NT2/D1 (cell line): ENCODE measurements at places on chromosomes 3 and 15.

- DNase-seq, result no peak
These were observed 371.1 kb downstream of the CHL1 start for GRCh38 chr3:567488-568185.

- no peak for DNase-seq
These were observed 36.6 kb downstream of the RFX7 start for GRCh38 chr15:56207092-56207491.

- no peak for DNase-seq
These were observed 69.6 kb downstream of the CHSY1 start for GRCh38 chr15:101182215-101182614.

GRCh38 chr3:146156095-146156494, 4.9 kb downstream of the PLOD2 start:
- DNase-seq, result no peak

- no peak for DNase-seq
These were observed 198.7 kb upstream of the PFN2 start for GRCh38 chr3:150169330-150169940.

DNA sequence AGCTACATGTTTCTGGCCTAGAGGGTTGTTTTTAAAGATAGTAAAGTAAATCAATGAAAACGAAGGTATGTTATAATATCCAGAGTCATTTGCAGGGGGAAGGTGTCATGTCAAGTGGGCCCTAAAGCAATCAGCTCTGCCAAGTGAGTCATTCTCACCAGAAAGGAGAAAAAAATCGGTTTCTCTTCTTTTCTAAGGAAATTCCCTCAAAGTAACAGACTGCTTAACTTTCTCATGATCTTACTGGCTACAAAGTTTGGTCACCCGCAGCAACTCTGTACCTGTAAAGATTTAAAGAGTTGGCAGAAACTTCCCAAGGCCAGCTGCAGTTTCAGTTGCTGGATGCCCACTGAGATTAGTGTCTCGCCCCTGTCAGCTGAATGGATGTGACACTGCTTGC, 5.5 kb upstream of the FSIP1 start:
- no peak for DNase-seq

DNA sequence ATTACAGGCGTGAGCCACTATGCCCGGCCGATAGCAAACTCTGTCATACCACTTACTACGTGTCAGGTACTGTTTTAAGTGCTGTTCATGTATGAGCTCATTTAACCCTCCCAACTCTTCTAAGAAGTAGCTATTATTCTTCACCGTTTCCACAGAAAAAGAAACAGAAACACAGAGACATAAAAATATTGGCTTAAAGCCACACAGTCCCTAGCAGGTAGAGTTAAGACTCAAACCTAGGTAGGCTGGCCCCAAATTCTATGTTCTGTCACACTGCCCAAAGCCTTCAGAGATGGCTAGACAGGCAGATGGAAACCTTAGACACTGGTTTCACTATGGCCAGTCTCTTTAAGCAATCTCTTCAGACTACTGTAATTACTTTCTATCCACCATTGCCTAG, 149.8 kb upstream of the KCNMB2 start:
- no peak for DNase-seq

DNA sequence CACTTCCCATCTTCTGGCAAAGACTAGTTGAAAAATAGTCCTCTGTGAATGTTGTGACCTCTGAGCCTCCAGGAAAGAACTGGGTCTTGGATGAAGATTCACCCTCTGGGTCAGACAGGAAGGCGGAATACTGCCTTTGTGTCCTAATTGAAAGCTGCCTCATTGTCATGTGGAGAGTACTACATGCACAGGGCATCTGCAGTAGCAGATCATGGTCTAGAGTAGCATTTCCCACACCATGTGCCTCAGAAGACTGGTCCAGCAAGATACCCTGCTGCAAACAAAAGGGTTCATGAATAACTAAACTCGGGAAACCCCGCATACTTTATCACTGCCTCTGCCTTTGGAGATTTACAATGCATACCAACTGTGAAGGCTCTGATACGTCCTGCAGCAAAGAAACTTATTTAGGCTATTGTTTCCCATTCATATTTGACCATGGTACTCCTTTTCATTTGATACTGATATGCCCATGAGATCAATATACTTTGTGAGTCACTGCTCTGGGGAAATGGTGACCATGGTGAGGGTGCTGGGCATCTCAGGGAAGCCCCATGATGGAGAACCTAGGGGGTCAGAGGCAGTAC, 22.7 kb downstream of the IRAK2 start:
- DNase-seq, result no peak

DNA sequence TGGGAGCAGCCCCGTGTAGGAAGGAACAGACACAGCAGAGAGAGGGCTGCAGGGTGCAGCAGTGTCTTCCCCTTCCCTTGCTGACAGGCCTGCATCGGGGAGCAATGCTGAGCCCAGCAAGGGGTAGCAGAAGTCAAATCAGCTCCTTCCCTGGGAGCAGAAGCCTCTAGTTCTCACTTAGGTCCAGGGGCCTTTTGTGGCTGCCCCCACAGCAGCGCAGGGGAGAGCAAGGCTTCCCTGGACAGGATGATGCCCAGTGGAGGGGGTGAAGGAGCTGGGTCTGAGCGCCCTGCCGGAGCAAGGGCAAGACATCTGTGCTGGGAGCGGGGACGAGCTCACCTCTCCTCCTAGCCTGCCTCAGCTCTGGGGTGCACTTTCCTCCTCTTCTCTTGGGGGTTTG, 827 bp downstream of the PLCB2 start:
- no peak for DNase-seq

DNA sequence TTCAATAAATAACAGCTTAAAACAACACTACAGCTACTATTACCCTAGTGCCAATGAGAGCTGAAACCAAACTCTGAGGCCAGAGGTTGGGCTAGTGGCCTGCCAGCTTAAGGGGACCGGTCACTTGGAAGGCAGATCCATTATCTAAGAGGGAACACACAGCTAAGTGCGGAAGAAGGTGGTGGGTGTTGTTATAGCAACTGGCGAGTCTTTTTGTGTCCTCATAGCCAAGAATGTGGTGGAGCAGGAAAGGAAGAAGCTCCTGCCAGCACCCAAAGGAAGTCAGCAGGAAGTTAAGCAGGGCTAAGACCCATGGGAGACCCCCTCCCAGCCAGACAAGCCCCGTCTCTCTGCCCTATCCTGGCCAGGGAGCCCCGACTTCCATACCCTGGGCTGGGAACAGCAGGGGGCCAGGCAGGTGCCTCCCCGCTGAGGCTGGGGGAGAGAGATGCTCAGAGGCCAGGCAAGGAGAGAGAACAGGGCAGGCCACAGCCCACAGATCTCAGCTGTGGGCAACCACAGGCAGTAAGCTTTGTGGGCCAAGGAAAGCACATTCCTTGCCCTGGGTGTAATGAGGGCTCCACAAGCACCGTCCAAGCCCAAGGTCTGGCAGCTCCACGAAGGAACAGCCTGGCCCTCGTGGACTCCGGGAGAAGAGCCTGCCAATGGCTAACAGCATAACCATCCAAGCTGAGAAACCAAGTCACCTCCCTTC, 34.0 kb upstream of the HRH1 start:
- DNase-seq, result no peak
